ENCODE measurements at places on chromosomes 6 and 20.
A peak's percentile ranks its signal among the peaks of the same experiment; 100 is the strongest.

DNA sequence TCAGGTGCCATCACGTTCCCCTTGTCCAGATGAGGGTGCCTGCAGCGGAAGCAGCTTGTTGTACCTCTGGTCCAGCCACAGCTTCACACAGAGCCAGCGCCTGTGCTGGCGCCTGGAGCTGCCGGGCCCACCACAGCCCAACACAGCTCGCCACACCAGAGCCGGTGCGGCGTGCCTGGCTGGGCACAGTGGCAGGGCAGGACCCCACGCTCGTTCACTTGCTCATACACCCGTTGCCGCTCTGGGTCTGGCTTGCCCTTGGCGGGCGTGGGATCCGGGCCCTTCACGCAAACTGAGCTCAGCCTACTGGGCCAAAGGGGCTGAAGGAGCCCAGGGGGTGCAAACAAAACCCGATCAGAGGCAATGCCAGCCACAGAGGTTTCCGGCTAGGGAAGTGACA is 492.5 kb upstream of the MANEA start:
- no peaks in the 10 kb centered on the region for H3K27me3 ChIP-seq
- H3K27ac ChIP-seq = no peak overlapping the region
- H3K36me3 ChIP-seq = no peaks in the 10 kb centered on the region
- H3K4me1 ChIP-seq = no peaks in the 10 kb centered on the region

DNA sequence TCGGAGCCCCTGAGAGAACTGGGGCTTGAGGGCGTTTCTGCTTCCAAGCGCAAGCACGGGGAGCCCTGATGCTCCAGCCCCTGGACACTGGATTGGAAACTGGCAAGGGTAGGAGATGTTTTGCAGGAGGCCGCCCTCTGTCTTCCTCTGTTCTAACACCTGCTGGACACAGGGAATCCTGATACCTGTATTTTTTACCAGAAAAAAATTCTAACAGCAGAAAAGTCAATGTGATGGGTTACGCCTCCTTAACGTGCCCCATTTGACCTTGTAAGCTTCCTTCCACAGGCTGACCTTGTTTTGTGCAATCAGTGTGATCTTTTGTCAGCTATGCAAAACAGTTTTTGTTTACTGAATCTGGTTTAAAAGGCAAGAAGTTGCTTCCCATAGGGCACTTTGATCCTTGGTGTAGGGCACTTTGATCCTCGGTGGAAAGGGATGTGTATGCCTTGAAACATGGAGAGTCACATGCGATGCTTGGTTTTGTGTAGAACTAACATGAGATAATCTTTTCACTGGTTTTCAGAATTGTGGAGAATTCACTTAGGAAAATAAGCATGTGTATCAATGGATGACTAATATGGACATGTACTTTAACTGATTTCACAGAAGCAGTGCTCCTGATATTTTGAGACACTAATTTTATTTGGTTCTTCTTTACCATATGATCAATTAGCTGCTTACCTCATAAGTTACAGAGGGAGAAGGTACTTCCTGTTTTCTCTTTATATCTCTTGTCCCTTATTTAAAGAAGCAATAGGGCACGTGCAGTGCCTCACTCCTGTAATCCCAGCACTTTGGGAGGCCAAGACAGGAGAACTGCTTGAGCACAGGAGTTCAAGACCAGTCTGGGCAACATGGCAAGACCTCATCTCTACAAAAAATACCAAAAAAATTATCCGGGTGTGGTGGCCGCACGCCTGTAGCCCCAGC is 59.9 kb upstream of the MAP3K4 start:
- no peak overlapping the region for H3K27ac ChIP-seq
- H3K27me3 ChIP-seq = peaks cover 3% of the 10 kb centered on the region
- DNase-seq = no peak
- H3K4me1 ChIP-seq = no peaks in the 10 kb centered on the region

- no peak for DNase-seq
- H3K4me1 ChIP-seq = no peaks in the 10 kb centered on the region
- H3K27ac ChIP-seq = no peak overlapping the region
Observed at GRCh38 chr6:6697620-6698019, 109.1 kb downstream of the LY86 start.

DNA sequence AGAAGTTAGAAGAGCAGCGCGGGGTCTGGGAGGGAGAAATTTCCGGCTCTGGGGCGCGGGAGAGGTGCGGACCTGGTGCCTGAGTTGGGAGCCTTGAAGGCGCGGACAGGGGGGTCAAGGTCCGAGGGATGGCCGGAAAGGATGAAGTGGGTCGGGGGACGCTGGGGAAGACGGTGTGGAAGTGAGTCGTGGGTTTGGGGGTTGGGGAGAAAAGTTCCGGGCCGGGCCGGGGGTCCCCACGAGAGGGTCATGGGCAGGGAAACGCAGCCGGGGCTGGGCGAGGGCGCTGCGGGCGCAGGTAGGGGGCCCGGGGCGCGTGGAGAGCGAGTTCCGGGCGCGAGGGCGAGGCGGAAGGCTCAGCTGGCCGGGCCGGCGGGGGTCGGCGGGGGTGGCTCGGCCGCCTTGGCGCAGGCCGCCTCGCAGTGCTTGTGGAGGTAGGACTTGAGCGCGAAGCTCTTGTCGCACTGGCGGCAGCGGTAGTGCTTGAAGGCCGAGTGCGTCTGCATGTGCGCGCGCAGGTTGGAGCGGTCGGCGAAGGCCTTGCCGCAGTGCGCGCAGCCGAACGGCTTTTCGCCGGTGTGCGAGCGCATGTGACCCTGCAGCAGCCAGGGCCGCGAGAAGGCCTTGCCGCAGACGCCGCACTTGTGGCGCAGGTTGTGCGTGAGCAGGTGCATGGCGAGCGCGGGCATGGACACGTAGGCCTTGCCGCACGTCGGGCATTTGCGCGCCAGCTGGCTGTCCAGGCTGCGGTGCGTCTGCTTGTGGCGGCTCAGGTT is 10.5 kb upstream of the SRXN1 start:
- peaks cover 23% of the 10 kb centered on the region for H3K27me3 ChIP-seq
- no peak overlapping the region for H3K27ac ChIP-seq
- H3K36me3 ChIP-seq = no peaks in the 10 kb centered on the region
- H3K4me1 ChIP-seq = no peaks in the 10 kb centered on the region
- DNase-seq = no peak
- no peak overlapping the region for H3K4me3 ChIP-seq

GRCh38 chr6:129281168-129281796 is 398.3 kb downstream of the LAMA2 start:
- H3K4me1 ChIP-seq = peaks cover 21% of the 10 kb centered on the region
- no peak for DNase-seq
- H3K4me3 ChIP-seq = no peak overlapping the region
- no peaks in the 10 kb centered on the region for H3K27me3 ChIP-seq

- no peak overlapping the region for H3K27ac ChIP-seq
- no peak overlapping the region for H3K4me3 ChIP-seq
- H3K27me3 ChIP-seq = peaks cover 10% of the 10 kb centered on the region
- peaks cover 15% of the 10 kb centered on the region for H3K36me3 ChIP-seq
Observed at GRCh38 chr6:43506667-43507471, 3.3 kb downstream of the LRRC73 start.

DNA sequence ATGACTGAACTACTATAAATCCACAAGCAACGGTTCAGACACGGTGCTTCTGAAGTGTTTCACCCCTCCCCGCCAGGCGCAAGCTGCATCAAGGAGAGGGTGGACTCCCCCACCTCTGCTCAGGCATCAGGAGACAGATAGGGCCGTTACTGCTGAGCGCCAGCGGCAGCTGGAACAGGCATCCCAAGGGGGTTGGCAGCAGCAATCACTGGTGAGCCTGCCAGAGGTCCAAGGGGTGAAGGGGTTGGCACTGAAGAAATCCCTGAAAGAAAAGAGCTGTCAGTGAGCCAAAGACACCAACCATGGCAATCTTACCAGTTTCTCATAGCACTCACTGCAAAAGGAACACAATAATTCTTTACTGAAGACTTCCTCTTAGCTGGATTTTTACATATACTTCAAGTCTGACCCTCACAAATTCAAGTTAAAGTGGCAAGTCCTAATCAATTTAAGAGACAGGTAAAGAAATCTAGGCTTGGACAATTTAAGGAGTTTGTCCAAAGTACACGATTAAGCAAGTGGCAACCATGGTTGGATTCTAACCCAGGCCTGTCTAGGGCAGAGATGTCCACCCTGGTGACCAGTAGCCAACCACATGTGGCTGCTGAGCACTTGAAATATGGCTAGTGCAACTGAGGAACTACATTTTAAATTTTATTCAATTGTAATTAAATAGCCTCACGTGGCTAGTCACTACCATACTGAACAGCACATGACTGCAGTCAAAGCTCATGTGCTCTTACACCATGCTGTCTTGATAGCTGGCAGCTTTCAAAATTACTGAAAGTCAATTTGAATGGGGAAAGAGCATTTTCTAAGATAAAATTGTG is 21.7 kb upstream of the TBC1D20 start:
- H3K4me3 ChIP-seq = no peak overlapping the region
- H3K27ac ChIP-seq = no peak overlapping the region
- H3K27me3 ChIP-seq = no peaks in the 10 kb centered on the region
- peaks cover 6% of the 10 kb centered on the region for H3K4me1 ChIP-seq

DNA sequence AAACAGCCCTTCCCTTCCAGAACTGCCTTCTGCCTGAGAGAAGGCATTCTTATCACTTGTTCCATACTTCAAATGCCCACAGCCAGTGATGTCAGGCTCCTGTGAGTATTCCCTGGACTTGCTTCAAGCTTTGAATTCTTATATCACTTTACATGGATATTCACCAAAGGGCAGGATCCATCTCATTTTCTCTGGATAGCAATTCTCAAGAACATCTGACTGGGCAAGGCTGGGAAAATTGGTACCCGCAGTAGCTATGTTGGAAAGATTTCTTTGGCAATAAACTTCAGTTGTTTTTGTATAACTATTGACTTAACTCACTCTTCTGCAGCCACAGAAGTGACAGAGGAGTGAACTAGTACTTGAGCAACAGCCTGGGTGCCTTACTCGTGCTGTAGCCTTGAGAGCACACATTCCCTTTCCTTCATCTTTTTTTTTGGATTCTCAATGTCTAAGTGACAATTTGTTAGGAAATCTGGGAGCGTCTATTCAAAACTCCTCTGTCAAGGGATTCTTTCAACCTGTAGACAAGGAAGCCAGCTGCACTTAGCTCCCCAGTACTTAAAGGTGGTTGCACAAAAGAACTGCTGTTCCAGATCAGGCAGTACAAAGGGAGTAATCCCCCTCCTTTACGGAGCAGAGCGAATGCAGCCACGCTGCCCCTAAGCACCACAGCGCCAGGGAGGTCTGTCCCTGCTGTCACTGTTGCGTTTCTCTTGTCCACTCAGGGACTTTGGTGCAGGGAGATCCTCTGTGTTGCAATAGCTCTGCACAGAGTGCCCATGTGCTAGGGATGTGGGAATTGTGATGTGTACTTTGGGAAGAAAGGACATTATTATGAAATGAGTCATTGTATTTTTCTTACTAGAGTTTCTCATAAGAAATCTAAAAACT is 69.6 kb downstream of the JAG1 start:
- no peak for DNase-seq
- H3K27ac ChIP-seq = no peak overlapping the region
- H3K4me1 ChIP-seq = no peaks in the 10 kb centered on the region
- H3K36me3 ChIP-seq = no peaks in the 10 kb centered on the region
- no peak overlapping the region for H3K4me3 ChIP-seq
- no peaks in the 10 kb centered on the region for H3K27me3 ChIP-seq

- H3K4me1 ChIP-seq = no peaks in the 10 kb centered on the region
- H3K4me3 ChIP-seq = no peak overlapping the region
- DNase-seq = no peak
- H3K27me3 ChIP-seq = no peaks in the 10 kb centered on the region
- no peaks in the 10 kb centered on the region for H3K36me3 ChIP-seq
- H3K27ac ChIP-seq = no peak overlapping the region
Observed at GRCh38 chr6:144893680-144894151, 608.6 kb downstream of the UTRN start.

DNA sequence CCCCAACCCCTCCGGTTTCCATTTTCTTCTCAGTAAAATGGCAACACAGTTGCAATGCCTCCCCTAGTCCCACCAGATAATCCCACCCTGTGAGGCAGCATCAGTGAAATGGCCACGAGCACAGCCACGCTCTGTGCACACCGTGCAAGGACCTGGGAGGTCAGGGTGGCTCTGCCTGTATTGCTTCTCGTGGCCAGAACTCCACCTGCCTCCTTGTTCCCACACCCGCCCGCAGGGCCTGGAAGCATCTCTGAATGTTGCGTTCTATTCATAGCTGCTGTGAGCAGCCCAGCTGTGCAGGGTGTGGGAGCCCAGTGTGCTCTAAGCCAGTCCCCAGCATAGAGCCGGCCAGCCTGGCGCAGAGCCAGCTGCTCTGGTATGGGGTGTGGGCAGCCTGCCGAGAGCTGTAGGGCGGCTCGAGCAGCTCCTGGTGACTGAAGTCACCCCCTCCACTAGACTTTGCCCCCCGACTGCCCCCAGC is 161.1 kb downstream of the DLL1 start:
- H3K4me1 ChIP-seq = no peaks in the 10 kb centered on the region
- no peak overlapping the region for H3K27ac ChIP-seq
- DNase-seq = no peak
- H3K27me3 ChIP-seq = no peaks in the 10 kb centered on the region
- H3K4me3 ChIP-seq = no peak overlapping the region

GRCh38 chr6:25883536-25883935 is 9.5 kb upstream of the SLC17A3 start:
- no peaks in the 10 kb centered on the region for H3K4me1 ChIP-seq
- no peaks in the 10 kb centered on the region for H3K27me3 ChIP-seq
- H3K4me3 ChIP-seq = no peak overlapping the region

DNA sequence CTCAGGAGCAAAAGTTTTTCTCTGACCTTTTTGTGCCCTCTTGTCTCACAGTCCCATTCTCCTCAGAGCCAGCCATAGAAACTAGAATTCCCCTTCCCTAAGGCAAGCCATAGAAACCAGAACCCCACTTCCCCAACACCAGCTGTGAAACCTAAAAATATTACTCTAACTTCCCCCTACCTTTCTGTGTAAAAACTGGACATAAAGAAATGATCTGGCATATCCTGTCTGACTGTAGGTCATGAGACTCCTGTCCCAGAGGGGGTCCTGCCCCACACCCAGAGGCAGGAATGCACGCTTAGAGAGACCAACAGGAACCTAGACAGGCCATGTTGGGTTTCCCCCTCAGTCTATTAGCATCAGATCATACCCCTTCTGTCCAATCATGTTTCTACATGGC is 140.6 kb upstream of the SLC22A16 start:
- H3K4me1 ChIP-seq = no peaks in the 10 kb centered on the region
- no peaks in the 10 kb centered on the region for H3K27me3 ChIP-seq
- H3K27ac ChIP-seq = no peak overlapping the region
- no peak overlapping the region for H3K4me3 ChIP-seq
- H3K36me3 ChIP-seq = peaks cover 4% of the 10 kb centered on the region
- no peak for DNase-seq

- DNase-seq = no peak
- no peak overlapping the region for H3K4me3 ChIP-seq
- peaks cover 53% of the 10 kb centered on the region for H3K4me1 ChIP-seq
- no peaks in the 10 kb centered on the region for H3K27me3 ChIP-seq
- H3K36me3 ChIP-seq = no peaks in the 10 kb centered on the region
- no peak overlapping the region for H3K27ac ChIP-seq
Observed at GRCh38 chr20:32480371-32481241, 104.5 kb downstream of the NOL4L start.

- H3K4me1 ChIP-seq = no peaks in the 10 kb centered on the region
- no peaks in the 10 kb centered on the region for H3K36me3 ChIP-seq
- no peak overlapping the region for H3K4me3 ChIP-seq
- DNase-seq = no peak
Observed at GRCh38 chr20:43895235-43895634, 19.4 kb upstream of the TOX2 start.

- H3K27ac ChIP-seq = no peak overlapping the region
- H3K4me3 ChIP-seq = no peak overlapping the region
- no peaks in the 10 kb centered on the region for H3K4me1 ChIP-seq
- H3K36me3 ChIP-seq = no peaks in the 10 kb centered on the region
- DNase-seq = no peak
Observed at GRCh38 chr20:51750037-51750769, 18.0 kb downstream of the ATP9A start.

GRCh38 chr6:106103728-106104109 is 17.6 kb downstream of the PRDM1 start:
- H3K4me1 ChIP-seq = peaks cover 55% of the 10 kb centered on the region
- H3K4me3 ChIP-seq = peak overlapping the region; percentile 75
- H3K27me3 ChIP-seq = no peaks in the 10 kb centered on the region
- H3K27ac ChIP-seq = peak overlapping the region; percentile 52
- DNase-seq = peak; percentile 48
- peaks cover 23% of the 10 kb centered on the region for H3K36me3 ChIP-seq
